ENCODE measurements at places on chromosomes 1 and 21.
A peak's percentile ranks its signal among the peaks of the same experiment; 100 is the strongest.

DNA sequence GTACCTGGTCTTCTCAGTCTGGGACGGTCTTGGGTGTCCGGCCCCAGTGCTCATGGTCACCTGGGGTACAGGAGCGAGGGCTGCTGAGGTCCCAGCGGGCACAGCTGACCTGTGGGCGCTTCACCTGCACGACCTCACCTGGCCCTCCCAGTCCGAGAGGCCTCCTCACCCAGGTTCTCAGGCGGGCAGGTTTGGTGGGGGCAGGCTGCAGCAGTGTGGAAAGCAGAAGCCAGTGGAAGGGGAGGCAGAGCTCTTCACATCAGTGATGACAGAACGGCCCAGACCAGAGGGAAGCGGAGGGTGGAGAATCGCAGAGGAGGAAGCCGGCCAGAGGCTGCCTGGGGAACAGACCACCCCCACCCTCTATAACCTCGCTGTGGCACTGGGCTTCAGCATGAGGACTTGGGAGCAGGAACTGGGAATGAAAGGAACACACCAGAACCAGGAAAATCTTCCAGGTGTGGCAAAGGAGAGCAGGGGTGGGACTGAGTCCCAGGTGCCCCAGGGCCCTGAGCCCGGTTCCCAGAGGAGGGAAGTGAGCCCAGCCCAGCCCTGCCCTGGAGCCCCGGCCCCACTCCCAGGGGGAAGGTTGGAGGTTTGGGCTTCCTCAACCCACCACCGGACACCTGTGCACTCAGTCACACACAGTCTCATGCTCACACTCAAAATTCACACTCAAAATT, 265.2 kb upstream of the VAMP3 start:
- DNase-seq: no peak

DNA sequence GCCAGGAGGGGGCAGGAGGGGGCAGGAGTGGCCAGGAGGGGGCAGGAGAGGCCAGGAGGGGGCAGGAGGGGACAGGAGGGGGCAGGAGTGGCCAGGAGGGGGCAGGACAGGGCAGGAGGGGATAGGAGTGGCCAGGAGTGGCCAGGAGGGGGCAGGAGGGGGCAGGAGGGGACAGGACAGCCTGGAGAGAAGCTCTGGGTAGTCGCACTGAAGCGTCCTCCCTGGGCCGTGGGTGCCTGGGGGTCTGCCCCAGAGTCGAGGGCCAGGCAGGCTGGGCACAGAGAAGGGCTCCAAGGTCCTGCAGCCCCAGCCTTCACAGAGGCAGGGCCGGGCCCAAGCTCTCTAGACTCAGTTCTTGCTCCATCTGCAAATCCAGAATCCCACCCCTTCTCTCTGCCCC, 22.9 kb downstream of the MEGF6 start:
- no peak for DNase-seq

GRCh38 chr1:99975529-99975928, 5.7 kb downstream of the SLC35A3 start:
- no peak for DNase-seq

DNA sequence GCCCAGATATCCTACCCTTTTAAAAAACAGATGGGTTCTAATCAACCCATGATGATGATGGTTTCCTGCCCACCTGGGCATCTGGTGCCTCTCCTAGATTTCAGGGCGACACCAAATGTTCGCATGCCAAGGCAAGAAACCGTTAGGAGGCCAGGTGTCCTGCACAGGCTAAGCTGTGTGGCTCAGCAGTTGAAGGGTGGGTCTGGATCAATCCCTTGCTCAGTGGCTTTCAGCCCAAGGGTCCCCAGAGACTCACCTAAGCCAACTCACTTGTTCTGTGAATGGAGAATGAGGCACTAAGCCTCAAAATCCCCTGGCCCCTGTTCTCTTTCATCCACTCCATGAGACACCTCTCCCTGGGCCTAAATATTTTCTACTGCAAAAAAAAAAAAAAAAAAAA, 169.1 kb upstream of the EDN2 start:
- DNase-seq: no peak

DNA sequence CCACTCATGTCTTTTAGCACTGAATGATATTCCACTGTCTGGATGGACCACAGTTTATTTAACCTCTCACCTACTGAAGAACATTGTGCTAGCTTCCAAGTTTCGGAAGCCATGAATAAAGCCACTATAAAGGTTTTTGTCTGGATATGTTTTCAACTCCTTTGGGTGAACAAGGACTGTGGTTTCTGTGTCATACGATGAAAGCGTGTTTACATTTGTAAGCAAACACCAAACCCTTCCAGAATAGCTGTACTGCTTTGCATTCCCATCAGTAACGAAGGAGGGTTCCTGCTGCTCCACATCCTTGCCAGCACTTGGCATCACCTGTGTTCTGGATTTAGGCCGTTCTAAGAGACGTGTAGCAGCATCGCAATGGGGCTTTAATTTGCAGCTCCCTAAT, 10.7 kb upstream of the ARHGEF16 start:
- no peak for DNase-seq

- no peak for DNase-seq
These were observed 74.9 kb downstream of the DNAH14 start for GRCh38 chr1:225004396-225004795.

- DNase-seq: peak; percentile 79
These were observed 32.4 kb upstream of the NFIA start for GRCh38 chr1:61049850-61050540.

DNA sequence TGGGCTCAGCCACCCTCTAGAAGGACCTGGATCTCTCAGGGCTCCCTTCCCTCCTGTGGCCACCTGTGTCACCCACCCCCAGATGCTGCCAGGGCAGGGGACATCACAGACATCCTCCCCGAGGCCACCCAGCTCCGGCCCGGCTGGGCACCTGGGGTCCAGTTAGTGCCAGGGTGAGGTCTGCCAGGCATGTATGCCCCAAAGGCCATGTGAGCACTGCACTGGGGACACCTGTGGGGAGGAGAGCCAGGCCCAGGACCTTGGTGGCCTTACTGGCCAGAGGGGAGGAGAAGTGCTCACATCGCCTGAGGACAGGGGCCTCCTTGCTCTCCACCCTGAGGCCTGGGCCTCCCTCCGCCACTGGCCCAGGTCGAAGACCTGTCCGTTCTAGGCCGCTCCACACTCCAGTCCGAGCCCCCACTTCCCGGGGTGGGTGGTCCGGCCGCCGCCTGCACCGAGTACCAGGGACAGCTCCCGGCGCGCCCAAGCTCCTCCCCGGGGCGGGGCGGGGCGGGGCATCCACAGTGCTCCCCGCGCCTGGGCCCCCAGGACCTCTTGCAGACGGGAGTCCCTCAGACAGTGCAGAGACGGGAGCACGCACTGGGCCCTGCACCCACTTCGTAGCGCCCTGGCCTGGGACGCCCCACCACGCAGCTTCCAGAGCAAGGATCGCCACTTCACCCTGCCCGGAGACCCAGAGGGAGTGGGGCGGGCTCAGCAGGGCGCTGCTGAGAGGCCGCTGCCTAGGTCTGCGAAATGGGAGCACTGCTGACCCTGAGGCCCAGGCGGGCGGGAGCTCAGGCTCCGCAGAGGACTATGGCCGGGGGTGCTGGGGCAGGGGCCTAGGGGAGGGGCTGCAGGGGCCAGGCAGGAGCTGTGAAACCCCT, 34.3 kb upstream of the CCDC27 start:
- DNase-seq: peak; percentile 8

- peak; percentile 91 for DNase-seq
These were observed 9.7 kb downstream of the ZMPSTE24 start for GRCh38 chr1:40267767-40268187.

GRCh38 chr21:41680444-41681347, 86.2 kb downstream of the RIPK4 start:
- no peak for DNase-seq

DNA sequence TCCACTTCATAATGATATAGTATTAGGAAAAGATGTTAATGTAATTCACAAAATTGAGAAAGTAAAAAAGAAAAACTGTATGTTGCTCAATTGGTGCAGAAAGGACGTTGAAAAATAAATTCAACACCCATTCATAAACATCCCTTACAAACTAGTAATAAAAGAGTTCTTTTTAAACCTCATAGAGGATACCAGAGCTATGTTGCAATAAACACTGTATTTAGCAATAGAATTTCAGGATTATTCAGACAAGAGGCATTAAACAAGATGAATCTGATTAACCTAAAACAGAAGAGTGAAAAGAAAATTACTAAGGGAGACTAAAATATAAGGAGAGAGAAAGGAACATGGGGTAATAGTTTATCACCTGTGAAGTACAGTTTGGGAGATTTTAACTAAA, 154.8 kb downstream of the NTPCR start:
- peak; percentile 45 for DNase-seq

- no peak for DNase-seq
These were observed 1057.3 kb downstream of the ADGRL2 start for GRCh38 chr1:82858031-82858430.

GRCh38 chr1:98661544-98662355, at the start of gene SNX7:
SNX7 (plus strand) TSS chr1:98661721; CDS start chr1:98661732, 11 bp downstream.
- DNase-seq: peak; percentile 80

GRCh38 chr1:163120372-163120771, 51.2 kb downstream of the RGS4 start:
- DNase-seq: no peak

GRCh38 chr1:11453742-11454491, 25.0 kb upstream of the DISP3 start:
- DNase-seq: no peak

- peak; percentile 13 for DNase-seq
These were observed 481.2 kb upstream of the NR5A2 start for GRCh38 chr1:199546323-199546722.

GRCh38 chr1:87523466-87523865, 194.8 kb downstream of the LMO4 start:
- no peak for DNase-seq

GRCh38 chr1:228900099-228900885, 165.0 kb downstream of the RHOU start:
- peak; percentile 26 for DNase-seq

DNA sequence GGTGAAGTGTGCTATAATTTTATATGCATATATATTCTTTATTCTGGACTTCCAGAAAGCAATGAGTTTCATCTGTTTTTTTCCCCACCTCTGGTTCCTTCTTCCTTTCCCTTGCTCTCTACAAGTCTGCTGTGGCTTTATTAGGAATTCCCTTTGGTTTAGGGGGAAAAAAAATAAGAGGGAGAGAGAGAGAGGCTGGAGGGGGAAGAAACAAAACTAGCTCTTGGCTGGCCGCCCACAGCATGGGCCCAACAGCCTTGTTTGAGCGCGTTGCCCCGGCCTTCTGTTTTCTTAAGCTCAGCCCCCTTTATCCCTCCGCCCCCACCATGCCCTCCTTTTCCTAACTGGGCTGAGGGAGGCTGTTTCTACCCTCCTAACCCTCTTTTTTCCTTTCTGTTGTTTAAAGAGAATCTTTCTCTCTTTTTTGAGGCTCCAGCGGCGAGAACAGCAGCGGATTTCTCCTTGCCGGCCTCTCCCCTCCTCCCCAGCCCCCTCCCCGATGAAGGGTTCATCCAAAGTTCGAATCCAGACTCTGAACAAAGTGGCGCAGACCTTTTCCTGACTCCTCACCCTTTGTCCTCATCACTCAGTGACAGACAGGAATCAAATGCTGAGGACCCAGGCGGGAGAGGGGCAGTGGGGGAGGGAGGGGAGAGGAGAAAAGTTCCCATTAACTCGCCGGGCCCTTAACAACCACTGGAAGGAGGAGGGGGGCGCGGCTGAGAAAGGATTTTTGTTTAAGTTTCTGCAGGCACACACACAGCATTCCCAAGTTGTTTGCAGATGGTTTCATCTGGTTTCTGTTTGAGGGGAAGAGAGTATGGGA, 29.7 kb downstream of the PBX1 start:
- DNase-seq: peak; percentile 93

- DNase-seq: no peak
These were observed 49.7 kb downstream of the NTPCR start for GRCh38 chr1:232999956-233000625.

DNA sequence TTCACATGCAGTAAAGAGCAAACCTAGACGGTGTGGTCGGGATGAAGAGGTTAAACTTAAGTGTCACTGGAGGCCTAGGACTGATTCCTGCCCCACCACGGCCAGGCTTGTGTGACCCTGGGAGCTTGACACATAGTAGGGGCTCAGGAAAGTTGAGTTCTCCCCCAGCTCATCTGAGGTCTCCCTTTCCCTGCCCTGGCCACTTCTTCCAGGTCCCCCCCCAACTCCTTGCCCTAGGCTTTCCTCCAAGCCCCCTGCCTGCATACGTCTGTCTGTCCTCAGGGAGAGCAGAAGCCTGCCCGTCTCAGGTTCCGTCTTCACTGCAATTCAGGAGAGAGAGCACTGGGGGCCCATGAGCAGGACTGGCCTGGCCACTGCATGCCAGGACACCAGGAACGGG, 225.8 kb downstream of the PTPRU start:
- no peak for DNase-seq

DNA sequence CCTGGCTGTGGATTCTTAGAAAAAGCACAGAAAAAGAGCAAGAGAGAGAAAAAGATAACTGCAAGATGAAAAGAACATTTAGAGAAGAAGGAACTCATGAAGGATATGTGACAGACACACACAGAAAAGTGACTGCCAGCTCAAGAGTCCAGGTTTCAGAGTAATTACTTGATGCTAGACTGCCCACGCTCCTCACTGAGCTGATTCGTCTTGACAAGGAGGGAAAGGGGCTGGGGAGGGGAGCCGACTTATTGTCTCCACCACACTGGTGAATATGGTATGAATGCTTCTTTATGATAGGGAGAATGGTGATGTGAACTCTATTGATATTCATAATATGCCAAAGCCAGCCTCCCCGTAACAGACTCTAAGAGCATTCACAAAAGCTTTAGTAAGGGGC, 140.4 kb downstream of the BRINP2 start:
- DNase-seq: no peak

- DNase-seq: no peak
These were observed 91.3 kb downstream of the ZSCAN20 start for GRCh38 chr1:33563699-33564098.

- DNase-seq: no peak
These were observed 18.2 kb downstream of the ITGB2 start for GRCh38 chr21:44902268-44903049.
